ENCODE measurements at places on chromosomes 11 and 22.
A peak's percentile ranks its signal among the peaks of the same experiment; 100 is the strongest.

GRCh38 chr11:1128311-1129142 is 29.2 kb upstream of the MUC5AC start:
- DNase-seq: no peak

DNA sequence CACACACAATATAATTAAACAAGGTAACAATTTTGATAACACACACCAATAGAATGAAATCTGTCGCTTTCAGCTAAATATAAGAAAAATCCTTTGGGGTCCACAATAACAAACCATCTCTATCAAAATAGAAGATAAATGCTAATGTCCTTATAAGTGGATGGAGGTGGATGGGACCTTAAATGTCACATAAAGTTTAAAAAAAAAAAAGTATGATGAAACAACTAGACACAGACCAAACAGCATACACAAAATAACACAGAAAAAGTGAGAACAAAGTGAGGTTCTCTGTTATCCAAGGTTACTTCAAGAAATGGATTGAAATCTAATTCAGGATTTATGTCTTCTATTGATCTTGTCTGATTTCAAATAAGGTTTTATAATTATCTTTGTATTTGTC is 10.5 kb upstream of the OR10D3 start:
- no peak for DNase-seq

DNA sequence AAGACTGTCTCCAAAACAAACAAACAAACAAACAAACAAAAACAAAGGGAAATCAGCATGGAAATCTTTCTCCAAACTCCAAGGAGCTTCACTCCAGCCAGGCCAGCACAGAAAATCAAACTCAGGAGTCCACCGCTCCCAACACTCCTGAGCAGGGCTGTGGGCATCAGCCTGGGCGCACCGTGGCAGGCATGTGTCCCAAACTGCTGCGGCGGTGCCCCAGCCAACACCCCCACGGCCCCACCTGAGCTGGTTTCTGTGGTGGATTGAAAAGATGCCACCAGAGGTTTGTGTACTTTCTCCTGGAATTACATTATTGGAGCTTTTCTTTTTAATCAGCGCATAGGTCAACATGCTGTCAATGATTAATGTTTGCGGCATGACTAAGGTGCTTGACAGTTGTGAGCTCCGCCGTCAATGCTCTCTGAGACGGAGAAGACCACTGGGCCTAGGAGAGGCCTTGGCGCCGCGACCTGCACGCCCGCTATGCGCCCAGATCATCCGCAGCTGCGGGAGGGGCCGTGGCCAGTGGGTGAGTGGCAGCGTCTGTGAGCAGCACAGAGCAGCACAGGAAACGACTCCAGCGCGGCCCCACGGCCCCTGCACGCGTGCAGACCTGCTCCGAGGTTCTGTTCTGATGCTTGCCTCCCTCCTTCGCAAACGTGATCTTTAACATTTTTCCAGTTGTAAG is 18.1 kb downstream of the DRD4 start:
- DNase-seq: no peak

DNA sequence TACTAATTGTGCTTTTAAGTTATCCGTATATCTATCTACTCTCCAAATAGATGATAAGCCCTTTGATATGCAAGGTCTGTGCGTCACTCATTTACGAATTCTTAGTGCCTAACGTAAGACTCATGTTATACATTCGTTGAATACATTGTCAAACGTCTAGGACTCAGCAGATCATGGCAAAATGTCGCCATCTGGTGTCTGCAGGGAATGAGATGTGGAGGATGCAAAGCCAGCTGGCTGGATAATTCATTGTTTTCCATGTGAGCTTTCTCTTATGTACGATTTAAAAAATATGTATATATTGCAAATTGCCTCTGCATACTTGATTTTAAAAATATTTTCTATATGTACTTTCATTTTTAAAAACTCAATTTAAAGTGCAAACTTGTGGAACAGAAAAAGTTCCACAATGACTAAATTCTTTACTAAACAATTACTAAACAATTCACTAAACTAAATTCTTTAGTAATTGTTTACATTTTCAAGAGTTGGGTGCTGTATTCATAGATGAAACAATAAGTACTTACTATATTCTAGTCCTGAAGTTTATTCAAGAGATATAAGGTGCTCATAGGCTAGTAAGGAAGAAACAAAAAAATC is 33.8 kb downstream of the ZNF202 start:
- DNase-seq: peak; percentile 22

GRCh38 chr11:10302744-10303557 is 1.9 kb upstream of the ADM start:
- peak; percentile 46 for DNase-seq

DNA sequence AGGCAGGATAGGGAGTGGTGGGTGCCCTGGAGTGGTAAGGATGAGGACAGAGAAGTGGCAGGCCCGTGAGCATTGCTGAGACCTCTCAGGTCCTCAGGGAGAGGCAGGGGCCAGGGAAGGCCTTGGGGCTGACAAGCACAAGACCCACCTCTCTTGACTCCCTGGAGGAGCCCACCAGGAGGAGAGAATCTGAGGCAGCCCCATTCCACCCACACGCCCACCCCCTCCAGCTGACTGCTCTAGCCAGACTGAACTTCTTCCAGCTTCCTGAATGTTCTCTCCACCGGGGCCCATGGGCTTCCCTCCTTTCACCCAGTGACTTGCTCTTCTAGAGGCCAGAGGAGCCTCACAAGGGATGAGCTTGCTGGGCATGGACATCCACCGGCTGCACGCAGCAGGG is 1403.0 kb downstream of the BRD1 start:
- DNase-seq: no peak

DNA sequence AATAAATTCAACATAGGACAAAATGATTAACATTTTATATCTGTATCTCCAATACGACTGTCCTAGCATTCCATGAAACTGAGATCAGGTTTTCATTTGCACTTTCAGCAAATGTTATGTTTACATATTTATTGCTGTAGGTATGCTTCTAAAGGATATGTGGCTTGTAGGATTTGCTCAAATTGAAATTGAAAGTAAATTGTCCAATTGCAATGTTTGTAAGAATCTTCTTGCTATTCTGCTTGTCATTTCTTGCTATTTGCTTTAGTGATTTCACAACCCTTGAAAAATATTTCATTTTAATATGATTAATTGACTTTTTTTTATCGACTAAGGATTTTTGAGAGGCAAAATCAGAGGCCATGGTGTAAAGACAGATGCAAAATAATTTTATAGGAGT is 904.2 kb upstream of the RAG2 start:
- no peak for DNase-seq

DNA sequence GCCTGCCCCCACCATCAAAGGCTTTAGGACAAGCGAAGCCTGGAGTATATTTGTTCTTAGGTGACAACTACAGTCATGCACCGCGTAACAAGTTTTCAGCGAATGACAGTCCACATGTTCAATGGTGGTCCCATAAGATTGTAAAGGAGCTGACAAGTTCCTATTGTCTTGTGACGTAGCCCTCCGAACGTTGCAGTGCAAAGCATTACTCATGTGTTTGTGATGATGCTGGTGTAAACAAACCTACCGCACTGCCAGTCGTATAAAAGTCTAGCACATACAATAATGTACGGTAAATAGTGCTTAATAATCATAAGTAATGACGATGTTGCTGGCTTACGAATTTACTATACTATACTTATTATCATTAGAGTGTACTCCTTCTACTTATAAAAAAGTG is 41.3 kb downstream of the ADAMTS15 start:
- DNase-seq: no peak

GRCh38 chr11:95821640-95822039 is 31.3 kb downstream of the CEP57 start:
- no peak for DNase-seq

DNA sequence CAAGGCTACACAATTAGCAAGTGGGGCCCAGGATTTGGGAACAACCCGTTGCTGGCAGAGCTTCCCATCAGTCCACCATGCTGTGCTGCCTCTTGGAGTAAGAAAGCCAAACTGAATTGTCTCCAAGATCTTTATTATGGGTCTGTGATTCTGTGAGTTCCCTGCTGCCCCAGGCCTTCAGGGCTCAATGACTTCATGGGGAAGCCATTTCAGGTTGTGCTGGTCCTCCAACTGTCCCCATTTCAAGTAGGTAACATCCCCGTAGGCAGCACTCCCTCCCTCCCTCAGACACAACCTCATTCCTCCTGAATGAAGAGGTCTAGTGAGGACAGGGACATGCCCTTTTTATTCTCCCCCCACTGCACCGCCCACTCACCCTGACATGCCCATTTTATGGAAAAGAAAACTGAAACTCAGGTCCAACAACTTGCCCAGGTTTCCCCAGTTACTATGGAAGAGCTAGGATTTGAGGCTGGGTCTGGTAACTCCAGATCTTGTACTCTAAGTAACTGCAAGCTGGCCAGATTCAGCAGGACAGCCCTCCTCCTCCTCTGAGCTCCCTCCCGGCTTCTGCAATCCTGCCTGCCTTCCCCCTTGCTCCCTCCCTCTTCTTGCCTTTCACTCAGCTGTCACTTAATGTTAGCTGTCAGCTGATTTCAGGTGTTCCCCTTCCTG is 8.2 kb upstream of the YWHAH start:
- DNase-seq: no peak

DNA sequence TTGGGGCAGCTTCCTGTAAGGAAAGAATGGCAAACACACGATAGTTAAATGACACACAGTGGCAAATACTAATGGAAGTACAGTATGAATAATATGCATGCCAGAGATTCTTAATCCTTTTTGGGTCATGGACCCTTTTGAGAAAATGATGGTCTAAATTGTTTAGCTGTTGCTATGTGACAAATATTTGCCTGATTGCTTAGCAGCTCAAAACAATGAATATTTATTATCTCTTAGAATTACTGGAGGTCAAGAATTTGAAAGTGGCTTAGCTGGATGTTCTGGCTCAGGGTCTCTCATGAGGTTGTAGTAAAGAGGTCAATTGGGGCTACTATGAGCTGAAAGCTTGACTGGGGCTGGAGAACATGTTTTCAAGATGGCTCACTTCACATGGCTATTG is 69.7 kb downstream of the FANCF start:
- no peak for DNase-seq

DNA sequence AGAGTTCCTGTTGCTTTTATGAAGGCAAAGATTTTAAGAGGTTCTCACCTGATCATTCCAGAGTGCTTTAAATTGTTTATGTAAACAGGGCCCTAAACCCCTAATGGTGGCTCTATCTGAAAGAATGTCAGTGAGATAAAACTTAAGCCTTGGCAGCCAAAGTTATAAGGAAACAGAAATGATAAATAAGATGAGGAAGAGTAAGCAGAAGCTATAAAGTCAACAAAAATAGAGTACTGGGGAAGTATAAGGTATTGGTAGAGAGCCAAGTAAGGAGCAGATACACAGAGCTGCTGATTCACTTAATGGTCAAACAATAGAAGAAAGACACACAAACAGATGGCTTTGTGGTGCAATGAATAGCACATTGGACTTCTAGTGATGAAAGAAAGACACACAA is 37.9 kb downstream of the TMPRSS5 start:
- no peak for DNase-seq

- DNase-seq: no peak
Observed at GRCh38 chr11:36041988-36042611, 98.2 kb downstream of the LDLRAD3 start.

- DNase-seq: no peak
Observed at GRCh38 chr22:46660604-46661201, 40.5 kb downstream of the GRAMD4 start.

DNA sequence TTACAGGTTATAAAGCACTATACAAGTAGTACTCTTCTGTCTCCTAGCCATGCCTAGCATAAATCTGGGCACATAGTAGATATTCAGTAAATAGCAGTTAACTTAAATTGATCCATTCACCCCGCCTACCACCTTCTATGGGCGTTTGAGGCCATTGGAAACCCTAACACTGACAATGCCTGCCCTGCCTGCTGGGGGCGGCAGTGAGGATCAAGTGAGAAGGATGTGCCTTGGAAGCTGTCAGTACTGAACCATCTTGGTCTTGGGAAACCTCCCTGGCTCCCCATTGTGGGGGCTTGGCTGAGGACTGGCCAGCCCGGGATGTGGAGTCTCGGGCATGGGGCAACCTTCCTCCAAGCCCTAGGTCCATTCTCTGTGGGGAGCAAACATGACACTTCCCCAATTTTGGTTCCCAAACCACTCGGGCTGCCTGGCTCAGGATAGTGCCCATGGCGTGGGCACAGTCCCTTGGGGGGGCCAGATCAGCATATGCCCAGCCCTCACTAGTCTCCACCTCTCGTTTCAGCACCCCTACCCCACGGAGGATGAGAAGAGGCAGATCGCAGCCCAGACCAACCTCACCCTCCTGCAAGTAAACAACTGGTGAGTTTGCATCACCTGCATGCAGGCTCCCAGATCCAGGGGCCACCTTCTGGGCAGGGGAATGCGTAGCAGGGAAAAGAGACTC is 67.4 kb downstream of the FEZ1 start:
- no peak for DNase-seq

- DNase-seq: no peak
Observed at GRCh38 chr11:126583101-126583500, 227.6 kb downstream of the ST3GAL4 start.

DNA sequence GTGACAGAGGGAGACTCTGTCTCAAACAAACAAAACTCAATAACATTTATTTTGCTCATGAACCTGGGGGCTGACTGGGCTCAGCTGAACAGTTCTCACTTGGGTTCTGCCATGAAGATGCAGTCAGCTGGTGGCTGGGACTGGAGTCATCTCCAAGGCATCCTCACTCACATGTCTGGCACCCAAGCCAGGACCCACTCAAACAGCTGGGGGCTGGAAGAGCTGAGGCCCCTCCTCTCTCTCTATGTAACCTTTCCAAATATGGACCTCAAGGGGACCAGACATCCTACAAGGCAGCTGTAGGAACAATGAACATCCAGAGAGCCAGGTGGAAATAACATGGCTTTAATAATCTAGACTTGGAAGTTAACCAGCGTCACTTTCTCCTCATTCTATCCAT is 16.8 kb downstream of the HSPA8 start:
- DNase-seq: no peak

DNA sequence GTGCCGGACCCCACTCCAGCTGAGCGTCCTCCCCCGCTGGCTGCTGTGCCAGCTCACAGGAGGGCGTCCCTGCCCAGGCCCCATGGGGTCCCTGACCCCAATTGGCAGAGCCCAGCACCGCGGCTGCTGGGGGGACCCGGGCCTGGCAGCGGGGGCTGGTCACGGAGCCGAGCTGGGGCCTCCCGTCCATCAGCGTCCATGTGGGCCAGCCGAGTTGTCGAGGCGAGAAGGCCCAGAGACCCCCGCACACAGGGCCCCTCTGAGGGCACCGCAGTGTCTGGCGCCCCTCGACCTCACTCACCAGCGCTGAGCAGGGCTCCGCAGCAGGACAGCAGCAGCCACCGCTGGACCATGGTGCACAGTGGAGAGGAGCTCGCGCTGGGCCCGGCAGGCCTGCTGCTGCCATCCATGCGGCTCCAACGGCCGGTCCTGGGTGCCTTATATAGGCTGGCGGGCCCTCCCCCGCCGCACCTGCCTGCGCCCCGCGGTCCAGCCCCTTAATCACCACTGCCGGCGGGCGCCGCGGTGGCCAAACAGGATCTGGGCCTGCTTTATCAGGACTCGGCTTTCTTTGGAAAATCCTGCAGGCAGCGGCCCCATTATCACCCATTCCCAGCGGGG is at the start of gene MUC6:
MUC6 (minus strand) TSS at position 416 of the 621 bp plus-strand sequence; CDS start at position 353, 63 bp downstream.
- DNase-seq: no peak

DNA sequence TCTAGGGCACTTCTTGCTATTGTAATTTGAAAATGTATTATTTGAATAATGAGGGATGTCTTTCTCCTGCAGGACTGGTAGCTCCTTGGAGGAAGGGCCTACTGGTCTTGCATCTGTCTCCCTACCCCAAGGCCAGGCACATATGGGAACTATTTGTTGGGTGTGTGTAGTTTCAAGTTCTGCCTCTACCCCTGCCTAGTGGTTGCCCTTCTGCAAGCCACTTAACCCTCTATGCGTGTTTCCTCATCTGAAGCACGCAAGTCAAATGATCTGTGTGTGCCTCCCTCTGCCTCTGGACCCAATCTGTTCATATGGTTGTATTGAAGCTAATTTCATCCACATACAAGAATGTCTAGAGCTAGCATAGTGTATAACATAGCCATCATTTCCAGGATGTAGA is 67.0 kb downstream of the WNT11 start:
- no peak for DNase-seq

All from stimulated activated CD4-positive, alpha-beta T cell treated with anti-CD3 and anti-CD28 coated beads, Interleukin-15, amount 100 ng/mL, for 1 hour (primary cell).